ENCODE measurements at places on chromosomes 4 and X.

- no peak for DNase-seq
These were observed 114.2 kb downstream of the ZNF827 start for GRCh38 chr4:145824463-145824862.

DNA sequence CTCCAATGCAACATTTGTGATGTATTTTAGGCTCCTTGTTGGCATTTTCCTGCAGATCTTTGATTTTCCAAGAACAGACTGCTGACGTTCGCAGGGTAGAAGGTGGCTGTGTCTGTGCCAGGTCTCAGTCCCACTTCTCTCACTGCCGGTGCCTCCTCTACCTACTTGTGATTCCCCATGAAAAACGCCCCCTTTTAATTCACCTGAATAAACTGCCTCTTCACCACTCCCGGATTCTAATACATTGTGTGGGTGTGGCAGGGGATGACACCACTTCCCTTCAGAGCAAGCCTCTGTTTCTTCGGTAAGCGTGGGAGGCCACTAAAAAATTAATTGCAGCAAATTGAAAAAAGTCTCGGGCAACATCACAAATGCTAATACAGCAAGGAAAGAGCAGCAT is 96.1 kb upstream of the FAM9B start:
- no peak for DNase-seq

- DNase-seq, result no peak
These were observed 7.6 kb upstream of the SRD5A3 start for GRCh38 chr4:55338486-55338885.

- DNase-seq, result no peak
These were observed 508.2 kb upstream of the ATOH1 start for GRCh38 chr4:93320356-93320755.

GRCh38 chrX:42797651-42798269 is 19.8 kb upstream of the PPP1R2C start:
- DNase-seq, result no peak

DNA sequence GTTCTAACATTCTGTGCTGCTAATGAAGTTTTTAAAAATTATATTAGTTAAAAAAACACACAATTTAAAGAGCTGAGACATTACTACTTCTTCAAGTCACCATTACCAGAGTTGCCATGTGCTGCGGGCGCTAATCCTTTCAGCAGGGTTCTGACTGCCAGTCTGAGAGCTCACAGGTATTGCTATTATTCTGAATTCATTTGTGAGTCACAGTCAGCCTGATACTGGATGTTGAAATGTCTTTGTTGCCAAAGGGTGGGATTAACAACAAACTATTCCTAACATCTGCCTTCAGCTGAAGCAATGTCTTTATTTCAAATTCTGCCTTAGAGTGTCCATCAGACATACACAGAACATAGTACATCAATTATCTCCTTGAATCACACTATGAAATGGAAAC is 197.1 kb upstream of the FGF13 start:
- no peak for DNase-seq

GRCh38 chr4:189162073-189162789 is 778.4 kb upstream of the FRG1 start:
- DNase-seq, result no peak

- no peak for DNase-seq
These were observed 729.0 kb upstream of the AADAT start for GRCh38 chr4:170818786-170819185.

DNA sequence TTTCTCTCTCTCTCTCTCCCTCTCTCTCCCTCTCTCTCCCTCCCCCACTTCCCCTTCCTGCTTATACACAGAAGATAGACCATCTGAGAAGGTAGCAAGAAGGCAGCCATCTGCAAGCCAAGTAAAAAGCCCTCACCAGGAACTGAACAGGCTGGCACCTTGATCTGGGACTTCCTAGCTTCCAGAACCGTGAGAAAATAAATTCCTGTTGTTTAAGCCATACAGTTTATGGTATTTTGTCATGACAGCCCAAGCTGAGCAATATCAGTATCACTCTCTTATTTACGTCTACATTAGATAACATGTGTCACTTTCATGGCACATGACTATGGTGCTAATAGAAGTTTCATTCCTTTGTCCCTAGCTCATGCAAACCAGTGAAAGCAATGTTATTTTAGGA is 581.1 kb downstream of the INPP4B start:
- DNase-seq, result no peak

GRCh38 chr4:142353149-142353738 is 492.9 kb downstream of the INPP4B start:
- no peak for DNase-seq

DNA sequence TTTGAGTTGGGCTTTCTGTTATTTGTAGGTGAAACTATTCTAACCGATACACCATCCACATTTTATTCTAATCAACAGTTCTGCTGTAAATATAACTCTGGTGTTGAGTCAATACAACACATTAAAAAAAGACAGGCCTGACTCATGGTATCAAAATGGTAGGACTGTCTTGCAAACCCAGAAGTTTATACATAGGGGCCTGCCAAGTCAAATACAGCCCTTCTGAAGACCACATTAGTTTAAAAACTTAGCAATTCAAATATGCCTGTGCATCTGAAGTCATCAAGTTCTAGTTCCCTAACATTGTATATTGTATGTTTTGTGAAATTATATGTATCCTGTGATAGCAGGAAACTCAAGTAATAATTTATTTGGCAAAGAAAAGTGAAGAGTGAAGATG is 24.4 kb upstream of the PDE5A start:
- DNase-seq, result no peak

- no peak for DNase-seq
These were observed 128.3 kb downstream of the TSPAN5 start for GRCh38 chr4:98529970-98530569.

GRCh38 chr4:107736037-107736436 is 16.0 kb upstream of the PAPSS1 start:
- no peak for DNase-seq

DNA sequence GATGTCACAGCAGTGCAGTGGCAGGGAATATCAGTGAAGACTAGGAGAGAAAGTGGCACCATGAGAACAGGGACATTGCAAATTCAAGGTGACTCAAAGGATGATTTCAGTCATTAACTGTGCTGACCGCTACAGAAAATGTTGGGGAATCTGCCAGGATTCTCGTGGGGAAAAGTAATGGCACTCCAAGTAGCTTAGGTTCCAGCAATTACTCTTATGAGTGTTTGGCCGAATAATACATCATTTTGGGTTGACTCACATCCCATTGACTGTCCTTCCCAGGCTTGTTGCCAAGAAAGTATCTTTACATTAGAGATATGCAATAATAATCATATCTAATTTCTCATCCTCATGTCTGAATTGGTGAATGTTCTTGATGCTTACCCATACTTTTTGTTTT is 1411.1 kb upstream of the PCDH7 start:
- no peak for DNase-seq

- peak; percentile 74 for DNase-seq
These were observed 174.9 kb upstream of the PCDH18 start for GRCh38 chr4:137707102-137707620.

DNA sequence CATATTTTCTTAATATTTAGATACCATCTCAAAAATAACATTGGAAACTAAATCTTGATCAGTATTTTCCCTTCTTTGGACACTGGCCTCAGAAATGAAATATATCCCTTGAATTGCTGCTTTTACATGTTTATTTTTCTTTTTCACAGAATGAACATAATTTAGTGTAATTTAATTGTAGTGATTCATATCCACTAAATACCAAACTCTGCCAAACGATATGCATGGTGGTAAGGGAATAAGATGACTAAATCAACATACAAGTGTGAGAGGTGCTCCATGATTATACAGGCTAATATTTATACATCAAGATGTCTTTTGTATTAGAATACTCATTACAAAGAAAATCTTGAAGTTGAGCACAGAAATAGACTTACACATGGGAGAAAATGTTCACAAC is 216.8 kb upstream of the PACRGL start:
- no peak for DNase-seq

DNA sequence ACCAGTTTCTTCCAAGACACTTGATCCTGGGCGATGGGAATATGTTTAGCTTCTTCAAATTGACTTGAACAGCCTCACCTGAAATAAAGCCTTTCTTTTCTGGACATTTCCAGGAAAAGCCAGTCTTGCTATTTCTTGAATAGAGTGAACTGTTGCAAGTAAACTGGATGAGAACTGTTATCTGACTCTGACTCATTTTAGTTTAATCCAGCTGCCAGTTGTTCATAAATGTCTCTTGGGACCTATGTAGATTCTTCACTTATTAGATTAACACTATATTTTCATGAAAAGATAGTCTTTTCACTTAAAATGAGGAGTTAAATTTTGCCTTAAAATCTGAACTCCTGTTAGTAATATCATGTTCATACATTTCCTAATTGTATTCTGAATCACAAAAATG is 615.4 kb upstream of the GALNT7 start:
- DNase-seq, result no peak

GRCh38 chr4:168098248-168098717 is 5.9 kb downstream of the ANXA10 start:
- no peak for DNase-seq

- DNase-seq, result peak; percentile 93
These were observed 250 bp downstream of the USP9X start for GRCh38 chrX:41085512-41085877.

DNA sequence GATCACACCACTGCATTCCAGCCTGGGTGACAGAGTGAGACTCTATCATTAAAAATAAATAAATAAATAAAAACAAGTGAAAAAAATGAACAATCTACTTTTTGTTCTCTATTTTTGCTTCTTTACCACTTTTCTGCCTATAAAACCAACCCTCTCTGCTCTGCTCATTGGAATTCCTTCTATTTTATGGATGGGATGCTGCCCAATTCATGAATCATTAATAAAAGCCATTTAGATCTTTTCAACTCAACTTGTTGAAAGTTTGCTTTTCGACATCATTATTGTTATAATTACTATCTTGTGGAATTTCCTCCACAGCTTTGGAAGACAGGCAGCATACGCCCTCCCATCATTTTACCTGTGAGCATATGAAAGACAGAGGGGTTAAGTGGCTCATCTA is 52.1 kb upstream of the SMIM10 start:
- DNase-seq, result no peak

- DNase-seq, result no peak
These were observed 43.4 kb upstream of the IQSEC2 start for GRCh38 chrX:53324803-53325202.

DNA sequence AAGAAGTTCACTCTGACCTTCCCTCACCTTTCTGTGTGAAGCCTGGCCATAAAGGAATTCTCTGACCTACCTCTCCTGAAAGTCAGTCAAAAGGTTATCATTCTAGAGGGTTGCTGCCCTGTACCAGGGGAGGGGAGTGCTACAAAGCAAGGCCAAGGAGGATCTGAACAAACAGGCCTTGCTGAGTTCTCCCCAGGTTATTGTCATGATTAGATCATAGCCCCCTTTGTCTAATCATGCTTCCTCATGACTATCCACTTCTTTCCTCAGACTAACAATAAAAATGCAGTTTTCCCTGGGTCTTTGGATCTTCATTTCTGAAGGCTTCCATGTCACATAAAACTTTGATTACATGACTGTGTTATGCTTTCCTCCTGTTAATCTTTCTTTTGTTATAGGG is 472.0 kb downstream of the IQCM start:
- DNase-seq, result no peak

DNA sequence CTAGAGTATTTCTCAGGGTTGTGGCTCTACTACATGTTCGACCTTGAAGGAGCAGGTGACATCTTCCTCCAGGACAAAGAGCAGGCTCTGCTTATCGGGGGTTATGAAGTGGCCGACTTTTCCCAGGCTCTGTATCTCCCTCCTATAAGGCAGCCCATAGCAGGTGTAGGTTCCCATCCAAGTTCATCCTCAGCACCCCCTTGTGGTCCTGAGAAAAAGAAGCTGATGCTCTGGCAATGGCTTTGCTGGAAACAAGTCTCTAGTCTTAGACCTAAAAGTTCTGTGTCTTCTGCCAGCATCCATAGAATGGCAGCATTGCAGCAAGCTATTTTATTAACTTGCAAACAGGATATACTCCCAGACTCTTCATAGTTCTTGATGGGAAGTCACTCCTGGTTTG is 836.6 kb upstream of the PRKX start:
- DNase-seq, result peak; percentile 47

DNA sequence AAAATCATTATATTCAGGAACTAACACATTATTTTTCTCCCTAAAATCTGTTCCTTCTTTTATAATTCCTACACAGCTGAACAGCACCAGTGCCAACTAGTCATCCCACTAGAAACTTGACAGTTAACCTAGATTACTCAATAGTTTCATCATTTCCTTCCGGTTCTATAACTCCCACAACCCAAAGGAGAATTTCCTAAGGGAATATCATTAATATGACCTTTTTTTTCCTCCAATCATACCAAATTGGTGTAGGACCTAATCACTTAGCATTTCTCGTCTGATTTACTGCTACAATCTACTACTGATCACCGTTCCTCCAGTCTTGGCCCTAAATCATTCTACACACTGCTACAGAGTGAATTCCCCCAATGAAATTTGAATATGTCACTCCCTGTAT is 45.9 kb downstream of the WDFY3 start:
- DNase-seq, result no peak

DNA sequence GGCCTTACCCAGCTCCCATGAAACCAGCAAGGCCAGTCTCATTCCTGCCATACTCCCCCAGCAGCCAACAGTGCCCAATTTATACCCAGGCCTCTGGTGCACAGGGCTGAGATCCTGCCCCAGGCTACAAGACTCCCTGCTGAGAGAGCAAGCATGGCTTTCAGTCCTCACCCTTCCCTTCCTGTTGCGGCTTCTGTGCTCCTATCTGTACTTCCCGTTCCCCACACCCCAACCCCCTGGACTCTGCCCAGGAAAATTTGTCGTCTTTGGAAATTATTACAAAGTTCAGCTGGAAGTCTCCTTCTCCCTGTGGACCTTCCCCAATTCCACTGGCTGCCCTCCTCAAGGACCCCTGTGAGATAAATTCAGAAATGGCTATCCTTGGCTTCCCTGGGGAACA is 84.1 kb upstream of the GK2 start:
- no peak for DNase-seq

All from NCI-H1417 (cell line).